ENCODE measurements at places on chromosomes 16 and 17. TPM values are rescaled to one million over a fixed set of nuclear protein-coding genes. Genes with fewer than 3 reads are reported as not detected.

DNA sequence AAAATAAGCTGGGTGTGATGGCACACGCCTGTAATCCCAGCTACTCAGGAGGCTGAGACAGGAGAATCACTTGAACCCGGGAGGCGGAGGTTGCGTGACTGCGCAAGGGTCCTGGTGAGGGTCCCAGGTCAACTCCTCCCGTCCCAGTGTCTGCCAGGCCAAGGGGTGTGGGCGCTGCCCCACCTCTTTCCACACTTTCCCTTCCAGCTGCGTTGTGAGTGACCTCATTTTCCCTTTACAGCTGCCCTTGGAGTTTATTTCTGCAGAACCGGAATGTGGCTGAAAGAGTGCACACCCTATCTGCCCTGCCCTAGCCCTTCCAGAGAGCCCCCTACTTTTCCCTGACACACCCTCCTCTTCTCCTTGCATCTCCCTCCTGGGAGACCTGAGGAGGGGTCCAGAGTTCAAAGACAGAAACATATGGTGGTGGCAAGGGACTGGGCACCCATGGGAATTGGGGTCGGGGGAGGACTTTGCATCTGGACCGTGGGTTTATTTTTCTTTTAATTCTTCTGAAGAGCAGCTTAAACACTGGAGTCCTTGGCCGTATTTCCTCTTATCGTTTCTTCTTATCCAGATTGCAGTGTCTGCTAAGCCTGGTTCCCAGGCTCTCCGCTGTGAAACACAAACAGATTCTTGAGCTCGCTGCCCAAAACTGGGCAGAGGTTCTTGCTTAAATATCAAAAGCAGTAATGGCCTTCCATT lies 20.9 kb downstream of the MRC2 start:
- no peak for DNase-seq

DNA sequence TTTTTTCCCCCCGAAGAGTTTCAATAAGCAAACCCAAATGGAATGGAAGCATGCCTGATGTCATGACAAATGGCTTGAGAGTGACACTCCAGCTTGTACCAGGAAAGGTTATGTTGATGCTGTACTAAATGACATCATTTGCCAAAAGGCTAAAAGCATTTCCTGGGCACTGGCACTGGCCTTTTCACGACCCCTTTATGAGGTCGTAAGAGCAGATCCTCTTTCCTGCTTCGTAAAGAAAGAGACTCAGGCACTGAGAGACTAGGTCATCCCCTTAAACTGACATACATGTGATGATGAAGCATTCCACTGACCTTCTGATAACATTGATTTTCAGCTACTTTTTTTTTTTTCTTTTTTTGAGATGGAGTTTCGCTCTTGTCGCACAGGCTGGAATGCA lies 30.5 kb downstream of the CEP295NL start:
- DNase-seq: peak; percentile 83

CPHXL2 gene
- total RNA-seq: not detected

DNA sequence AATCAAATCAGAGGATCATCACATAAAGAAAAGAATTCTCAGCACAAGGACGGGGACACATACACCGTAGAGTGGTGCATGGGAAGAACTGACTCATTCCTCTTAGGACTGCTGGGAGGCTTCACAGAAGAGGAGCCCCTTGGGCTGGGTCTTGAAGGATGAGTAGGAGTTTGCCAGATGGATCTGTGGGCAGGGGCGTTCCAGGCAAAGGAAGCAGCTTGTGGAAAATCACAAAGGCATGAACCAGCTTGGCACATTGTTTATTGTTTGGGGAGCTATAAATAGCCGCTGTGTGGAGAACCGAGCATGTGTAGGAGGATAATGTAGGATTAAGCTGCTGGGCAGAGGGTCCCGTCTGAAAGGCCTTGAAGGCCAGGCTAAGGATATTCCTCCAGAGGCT lies 5.1 kb upstream of the SLC16A11 start:
- DNase-seq: peak; percentile 66

NPIPA7 gene
- total RNA-seq: 2.8 TPM

DNA sequence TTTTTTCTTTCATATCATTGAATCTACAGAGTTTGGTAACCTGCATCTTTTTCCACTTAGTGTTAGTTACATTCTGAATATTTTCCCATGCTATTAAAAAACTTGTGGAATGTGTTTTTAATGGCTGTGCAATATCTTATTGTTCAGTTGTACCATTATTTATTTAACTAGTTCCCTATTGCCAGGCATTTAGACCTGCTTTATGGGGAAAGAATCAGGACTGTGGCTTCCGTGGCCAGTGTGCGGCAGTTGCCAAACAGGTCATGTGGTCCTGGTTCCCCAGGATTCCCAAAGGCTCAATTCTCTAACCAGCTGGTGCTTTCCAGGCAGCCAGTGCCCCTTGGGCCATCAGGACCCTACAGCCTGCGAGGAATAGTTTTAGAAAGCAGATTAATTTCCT lies 30.8 kb downstream of the NDEL1 start:
- DNase-seq: no peak

- no peak for DNase-seq
Measured at GRCh38 chr17:45104907-45105624, 27.2 kb downstream of the PLCD3 start.

SCNN1B gene
- total RNA-seq: not detected

GRCh38 chr16:70661918-70662641 lies 15.7 kb downstream of the IL34 start:
- no peak for DNase-seq

DNA sequence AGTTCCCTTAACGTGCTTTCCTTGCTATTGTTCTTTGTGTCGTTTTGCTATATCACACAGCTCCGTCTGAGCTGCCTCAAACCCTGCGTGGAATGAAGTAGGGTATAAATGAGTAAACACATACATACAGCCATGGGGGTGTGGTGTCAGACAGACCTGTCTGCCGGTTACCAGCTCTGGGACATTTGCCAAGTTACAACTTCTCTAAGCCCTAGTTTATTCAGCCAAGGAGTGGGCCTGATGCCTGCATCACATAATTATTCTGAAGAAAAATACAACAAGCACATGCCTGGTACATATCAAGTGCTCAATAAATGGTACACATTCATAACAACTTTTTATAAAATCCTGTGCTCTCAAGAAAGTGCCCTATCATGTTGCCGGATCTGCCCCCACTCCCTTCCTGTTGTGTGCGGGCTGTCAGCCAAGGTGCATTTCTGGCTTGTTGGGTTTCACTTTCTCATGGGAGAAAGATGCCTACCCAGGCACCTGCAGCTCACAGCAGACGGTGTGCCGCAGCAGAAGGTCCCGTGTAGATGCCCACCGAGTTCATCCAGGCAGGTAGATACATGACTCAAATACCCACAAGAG lies 30.5 kb downstream of the SMPD3 start:
- DNase-seq: no peak

ATXN2L gene
- 36.4 TPM for total RNA-seq

- no peak for DNase-seq
Measured at GRCh38 chr17:6660805-6661463, 9.4 kb downstream of the C17orf100 start.

- no peak for DNase-seq
Measured at GRCh38 chr16:8554022-8554421, 36.3 kb downstream of the TMEM114 start.

- no peak for DNase-seq
Measured at GRCh38 chr16:82248677-82249076, 78.7 kb upstream of the MPHOSPH6 start.

GRCh38 chr17:78325076-78325687 lies 34.7 kb downstream of the SOCS3 start:
- no peak for DNase-seq

- no peak for DNase-seq
Measured at GRCh38 chr17:77282524-77283515, 142.1 kb downstream of the SEC14L1 start.

GRCh38 chr16:937723-938122 lies 33.1 kb downstream of the LMF1 start:
- no peak for DNase-seq

GRCh38 chr17:29835435-29836351 lies 94.3 kb downstream of the SSH2 start:
- no peak for DNase-seq

GRCh38 chr17:78798695-78799559 lies 16.9 kb upstream of the CYTH1 start:
- DNase-seq: peak; percentile 72

TBC1D26 gene
- not detected for total RNA-seq

GRCh38 chr17:64092952-64093451 lies 36.9 kb downstream of the ERN1 start:
- DNase-seq: no peak

DNA sequence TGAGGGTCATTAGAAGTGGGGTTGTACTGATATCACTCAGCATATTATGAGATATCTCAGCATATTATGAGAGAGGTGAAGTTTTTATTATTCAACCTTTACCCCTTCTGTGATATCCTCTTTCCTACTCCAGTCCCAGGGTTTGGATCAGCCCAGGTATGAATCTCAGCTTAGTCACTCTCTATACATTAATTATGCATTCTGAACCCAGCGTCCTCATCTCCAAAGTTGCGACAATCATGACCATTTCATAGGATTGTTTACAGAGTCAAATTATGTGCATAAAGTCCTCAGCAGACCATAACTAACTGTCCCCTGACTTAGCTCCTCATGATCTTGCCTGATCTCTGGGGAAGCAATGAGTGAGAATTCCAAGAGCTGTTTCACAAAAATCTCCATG lies 20.5 kb upstream of the BLMH start:
- DNase-seq: no peak

DNA sequence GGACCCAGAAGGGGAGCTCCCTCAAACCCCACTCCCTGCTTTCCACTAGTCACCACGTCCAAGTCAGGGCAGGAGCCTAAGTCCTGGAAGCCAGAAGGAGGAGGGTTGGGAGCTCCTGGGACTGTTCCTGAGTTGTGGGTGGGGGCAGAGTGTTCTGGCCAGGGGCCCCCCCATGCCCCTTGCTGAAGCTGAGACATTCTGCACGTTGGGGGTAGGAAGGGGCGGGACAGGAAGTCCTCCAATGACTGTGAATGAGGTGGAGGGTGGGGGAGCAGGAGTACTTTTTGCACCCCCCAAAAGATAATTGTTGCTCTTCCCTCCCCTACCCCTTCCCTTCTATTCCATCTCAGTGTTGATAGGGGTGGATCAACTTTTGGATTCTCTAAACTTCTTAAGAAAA lies 21.4 kb upstream of the C17orf113 start:
- DNase-seq: no peak

TTYH2 gene
- 72.9 TPM for total RNA-seq

DNA sequence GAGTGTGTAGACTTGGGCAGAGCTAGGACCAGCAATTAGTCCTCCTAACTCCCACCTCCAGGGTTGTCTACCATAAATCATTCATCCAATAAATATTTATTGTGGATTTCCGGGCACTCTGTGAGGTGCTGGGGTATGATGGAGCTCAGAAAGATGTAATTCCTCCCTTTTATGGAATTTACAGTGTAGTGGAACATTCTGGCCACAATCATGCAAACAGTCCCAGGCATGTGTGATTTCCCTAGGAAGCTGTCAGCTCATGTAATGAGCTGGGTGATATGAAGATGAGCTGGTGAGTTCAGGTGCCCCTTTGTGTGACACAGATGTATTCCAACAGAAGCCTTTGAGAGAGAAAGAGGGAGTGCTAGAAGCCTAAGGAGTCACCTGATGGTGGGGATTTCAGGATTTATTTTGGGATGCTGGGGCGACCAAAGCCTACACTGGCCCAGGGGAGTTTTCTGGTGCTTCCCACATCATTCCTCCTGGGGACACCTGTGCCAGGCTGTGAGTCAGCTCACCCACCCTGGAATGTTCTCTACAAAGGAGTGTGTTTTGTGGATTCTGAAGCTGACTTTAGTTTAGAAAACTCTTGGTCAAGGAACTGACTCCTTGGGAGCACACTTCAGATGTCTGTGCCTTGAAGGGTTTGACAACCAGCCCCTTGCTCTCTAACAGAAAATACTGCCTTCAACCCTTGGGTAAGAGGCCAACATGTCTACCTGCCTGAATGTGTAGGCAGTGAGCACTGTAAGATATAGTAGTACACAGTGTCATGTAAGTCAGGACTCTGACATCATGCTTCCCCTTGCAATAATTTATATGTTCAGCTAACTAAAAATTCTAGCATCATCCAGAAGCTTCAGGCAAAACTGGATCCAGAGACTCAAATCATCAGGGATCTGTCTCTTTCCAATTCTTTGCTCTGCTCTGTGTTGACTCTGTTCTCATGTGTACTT lies 42.9 kb downstream of the HS3ST4 start:
- DNase-seq: no peak

SALL1 gene
- total RNA-seq: not detected

Measured in SK-MEL-5 (cell line).